ENCODE measurements at places on chromosomes 11 and 22.

DNA sequence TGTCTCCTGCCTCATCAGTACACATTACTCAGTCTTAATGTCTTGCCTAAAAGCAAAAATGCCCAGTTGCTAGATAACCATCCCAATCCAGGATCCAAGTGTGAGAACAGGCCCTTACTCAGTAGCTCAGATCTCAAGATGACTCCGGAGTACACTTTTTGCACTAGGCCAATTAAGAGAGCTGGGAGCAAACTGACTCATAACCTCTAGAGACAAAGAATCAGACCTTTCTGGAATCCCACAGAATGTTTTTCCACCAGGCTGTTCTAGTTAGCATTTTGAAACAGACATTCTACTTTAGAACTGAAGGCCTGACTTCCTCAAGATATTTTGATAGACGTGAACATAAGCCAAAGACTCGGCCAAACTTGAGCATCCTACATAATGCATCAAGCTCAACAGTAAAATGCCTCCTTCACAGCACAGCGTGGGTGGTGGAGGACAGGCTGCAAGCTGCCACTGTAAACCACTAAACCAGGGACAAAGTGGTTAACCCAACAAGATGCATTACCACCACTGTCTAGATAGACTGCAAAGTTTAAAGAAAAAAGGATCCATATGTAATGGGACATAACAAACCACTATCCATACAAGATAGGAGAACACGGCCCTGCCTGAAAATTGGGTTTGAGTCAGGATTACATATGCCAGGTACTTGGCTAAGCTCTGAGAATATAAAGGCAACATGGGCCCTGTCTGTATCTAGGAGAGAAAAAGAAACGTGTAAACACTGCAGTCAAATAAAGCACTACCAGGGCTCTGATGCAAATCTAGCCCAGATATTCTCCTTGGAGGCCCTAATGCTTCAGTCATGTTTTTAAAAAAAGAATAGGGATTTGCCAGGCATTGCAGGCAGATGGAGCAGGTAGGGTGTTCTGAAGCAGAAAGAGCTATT is 48.3 kb downstream of the MYH9 start:
- no peak for DNase-seq

- DNase-seq, result no peak
These were observed 91.2 kb downstream of the UBASH3B start for GRCh38 chr11:122746611-122747244.

- no peak for DNase-seq
These were observed 29.7 kb upstream of the ACCSL start for GRCh38 chr11:44018127-44018521.

DNA sequence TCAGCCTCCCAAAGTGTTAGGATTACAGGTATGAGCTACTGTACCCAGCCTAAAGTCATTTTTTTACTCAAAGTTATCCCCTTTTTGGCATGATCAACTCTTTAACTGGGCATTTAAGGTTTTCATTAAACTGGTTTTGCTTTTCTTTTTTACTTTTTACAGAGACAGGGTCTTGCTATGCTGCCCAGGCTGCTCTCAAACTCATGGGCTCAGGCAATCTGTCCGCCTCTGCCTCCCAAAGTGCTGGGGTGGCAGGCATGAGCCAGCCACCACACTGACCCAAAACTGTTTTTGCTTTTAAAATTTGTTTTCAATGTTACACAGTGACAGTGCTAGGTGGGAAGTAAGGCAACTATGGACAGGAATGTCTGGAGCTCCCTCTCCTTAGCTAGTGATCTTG is 3.9 kb upstream of the ZBED5 start:
- no peak for DNase-seq

- DNase-seq, result no peak
These were observed 19.4 kb upstream of the PHOX2A start for GRCh38 chr11:72263361-72263760.

DNA sequence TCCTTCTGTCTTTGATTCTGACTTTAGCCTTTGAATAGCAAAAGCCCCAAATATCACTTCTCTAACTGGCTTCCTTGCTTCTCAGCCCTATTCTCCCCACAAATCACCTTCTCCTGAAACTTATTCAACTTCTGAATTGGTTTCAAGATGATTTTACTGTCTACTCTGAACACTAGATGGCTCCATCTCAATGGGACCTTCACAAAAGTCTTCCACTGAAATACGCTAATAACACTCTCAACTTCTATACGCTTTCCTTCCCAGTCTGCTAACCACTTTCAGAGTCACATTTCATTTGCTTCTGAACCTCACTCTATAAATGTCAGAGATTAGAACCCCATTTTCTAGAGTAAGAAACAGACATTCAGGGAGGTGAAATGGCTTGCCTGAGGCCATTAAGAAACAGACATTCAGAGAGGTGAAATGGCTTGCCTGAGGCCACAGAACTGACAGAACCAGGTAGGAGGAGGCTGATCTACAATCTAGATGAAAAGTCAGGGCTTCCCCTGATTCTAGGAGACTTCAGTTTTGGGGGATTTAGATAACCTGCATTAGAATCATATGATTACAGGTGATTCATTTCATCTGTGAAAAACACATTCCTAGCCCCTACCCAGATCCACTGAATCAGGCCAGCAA is 20.6 kb downstream of the MORC2 start:
- DNase-seq, result peak; percentile 27

- peak; percentile 29 for DNase-seq
These were observed 422 bp upstream of the LGR4 start for GRCh38 chr11:27473017-27473406.

DNA sequence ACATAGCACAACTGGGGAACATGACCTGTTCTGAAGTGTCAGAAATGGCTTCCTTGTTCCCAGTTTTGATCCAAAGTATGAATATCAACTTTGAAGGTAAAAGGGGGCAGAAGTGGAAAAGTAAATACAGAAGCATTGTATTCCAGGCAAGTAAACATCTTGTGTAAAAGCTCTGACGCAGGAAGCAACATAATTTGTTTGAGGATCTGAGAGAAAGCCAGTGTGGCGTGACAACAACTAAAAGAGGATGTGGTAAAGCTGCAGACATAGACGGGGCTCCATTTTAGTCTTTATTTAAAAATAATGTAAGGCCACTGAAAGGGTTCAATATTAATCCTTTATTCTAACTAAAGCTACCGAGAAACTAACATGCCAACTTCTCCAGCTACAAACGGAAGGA is 310.2 kb downstream of the DLG2 start:
- no peak for DNase-seq

DNA sequence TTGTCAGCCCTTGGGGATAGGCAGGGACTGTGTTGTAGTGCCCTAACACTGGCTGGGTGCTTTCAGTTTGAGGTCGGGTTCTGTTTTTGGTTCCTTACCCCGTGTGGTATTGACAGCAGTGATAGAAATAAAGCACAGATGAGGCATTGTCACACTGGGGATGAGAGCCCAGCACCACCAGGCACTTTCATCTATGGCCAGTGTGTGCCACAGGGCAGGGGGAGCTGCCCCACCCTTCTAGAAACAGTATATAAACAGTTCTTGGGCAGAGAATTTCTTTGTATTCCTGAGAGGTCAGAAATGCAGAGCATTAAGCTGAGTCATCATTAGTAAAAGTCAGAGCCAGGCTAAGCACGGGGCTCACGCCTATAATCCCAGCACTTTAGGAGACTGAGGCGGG is 23.1 kb upstream of the CDC42EP2 start:
- no peak for DNase-seq

- DNase-seq, result no peak
These were observed 6.4 kb downstream of the CD6 start for GRCh38 chr11:60977836-60978235.

- DNase-seq, result no peak
These were observed 94.5 kb upstream of the BLID start for GRCh38 chr11:122210367-122210997.

- no peak for DNase-seq
These were observed 50.2 kb downstream of the LINC01488 start for GRCh38 chr11:69531717-69532088.

- DNase-seq, result no peak
These were observed 387.7 kb downstream of the TMEM135 start for GRCh38 chr11:87425391-87425790.

Data from SW480 (cell line).